ENCODE measurements at places on chromosomes 6 and 20.

DNA sequence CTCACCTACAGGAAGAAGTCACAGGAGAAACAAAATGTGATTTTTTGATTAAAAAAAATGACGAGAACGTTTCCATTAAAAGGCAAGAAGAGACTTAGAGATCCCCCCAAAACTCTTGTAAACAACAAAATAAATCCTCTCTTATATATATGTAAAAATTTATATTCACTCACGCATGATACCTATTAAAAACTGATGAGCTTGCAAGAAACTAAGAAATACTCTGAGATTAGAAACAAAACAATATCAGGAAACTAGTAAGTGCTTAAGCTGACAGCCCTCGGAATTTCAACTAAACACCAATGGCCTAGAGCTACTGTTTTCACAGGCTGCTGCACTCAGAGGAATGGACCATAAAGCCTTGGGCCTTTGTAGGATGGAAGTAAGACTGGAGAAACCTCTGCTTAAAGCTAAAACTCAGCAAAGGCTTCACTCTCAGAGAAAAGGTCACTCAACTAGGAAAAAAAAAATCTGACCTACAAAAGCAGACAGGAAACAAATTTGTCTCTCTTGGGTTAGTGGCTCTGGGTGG is 63.0 kb downstream of the MAP3K7 start:
- DNase-seq, result no peak

DNA sequence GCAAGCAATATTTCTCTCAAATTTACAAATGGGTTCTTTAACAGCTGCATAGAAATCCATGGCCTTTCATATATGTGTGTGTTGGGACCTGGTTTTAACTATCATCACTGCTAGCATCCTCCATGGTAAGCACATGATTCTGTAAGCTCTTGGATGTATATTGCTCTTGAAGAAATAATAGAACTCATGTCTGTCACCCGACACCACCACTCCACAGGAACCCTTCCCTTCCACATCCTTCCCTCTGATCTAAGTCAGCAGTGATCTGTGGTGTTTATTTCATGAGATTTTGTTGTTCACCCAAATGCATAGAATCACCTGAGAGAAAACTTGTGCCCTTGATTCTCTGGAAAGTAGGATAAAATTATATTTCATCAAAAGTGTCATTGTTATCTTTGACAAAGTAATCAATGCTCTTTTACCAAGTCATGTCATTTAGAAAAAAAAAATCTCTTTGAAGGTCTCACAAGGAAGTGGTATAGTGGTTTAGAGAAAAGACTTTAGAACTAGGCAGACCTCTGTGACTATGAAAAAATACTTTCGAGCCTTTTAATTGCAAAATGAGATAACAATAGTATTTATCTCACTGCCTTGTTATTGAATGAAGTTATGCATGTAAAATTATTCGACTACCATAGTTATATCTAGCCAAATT is 649.8 kb upstream of the SLC35B3 start:
- no peak for DNase-seq

- DNase-seq, result no peak
Observed at GRCh38 chr20:47205577-47206123, 150.8 kb downstream of the ZMYND8 start.

- DNase-seq, result no peak
Observed at GRCh38 chr20:46895906-46896242, 1.2 kb downstream of the EYA2 start.

DNA sequence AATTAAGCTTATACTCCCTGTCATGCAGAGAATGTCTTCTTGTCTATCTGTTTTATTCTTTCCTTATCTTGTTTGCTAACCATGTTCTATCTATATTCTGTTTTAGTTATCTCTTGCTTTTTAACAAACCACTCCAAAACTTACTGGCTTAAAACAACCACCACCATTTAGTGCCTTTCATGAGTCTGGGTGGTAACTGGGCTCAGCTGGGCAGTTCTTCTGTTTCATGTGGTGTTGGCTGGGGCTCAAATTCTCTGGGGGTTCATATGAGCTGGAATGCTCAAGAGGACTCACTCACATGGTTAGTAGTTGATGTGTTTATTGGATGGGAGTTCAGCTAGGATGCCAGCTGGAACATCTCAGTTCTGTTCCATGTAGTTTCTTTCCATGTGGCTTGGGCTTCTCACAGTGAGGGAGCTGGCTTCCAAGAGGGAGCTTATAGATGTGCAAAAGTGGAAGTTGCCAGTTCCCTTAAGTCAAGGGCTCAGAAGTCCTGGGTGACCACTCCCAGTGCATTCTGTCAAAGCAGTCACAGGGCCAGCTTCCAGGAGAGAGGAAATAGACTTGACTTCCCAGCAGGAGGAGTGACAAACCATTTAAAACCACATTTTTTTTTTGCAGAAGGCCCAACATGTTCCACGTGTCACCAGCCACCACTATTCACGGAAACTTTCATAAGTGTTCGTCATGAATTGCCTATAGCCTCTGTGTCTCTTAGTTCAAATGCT is 70.4 kb downstream of the PLCB4 start:
- no peak for DNase-seq

DNA sequence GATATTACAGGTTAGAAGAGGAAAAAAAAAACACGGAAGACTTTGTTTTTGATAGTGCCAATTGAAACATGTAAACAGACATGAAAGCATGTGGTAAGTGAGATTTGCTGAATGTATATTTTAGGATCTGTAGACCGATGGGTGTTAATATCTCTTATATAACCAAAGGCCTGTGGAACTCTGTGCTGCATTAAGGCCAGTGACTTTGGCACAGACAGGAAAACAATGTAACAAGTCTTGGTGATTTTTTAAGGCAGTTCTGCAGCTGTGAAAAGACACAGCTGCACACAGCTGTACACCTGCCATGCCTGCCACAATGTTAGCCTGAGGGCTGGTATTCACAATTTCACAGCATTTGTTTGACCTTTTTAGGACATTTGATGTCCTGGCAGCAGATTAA is 6.1 kb downstream of the SOBP start:
- no peak for DNase-seq

- DNase-seq, result no peak
Observed at GRCh38 chr6:73004861-73005260, 220.4 kb downstream of the KHDC1L start.

- DNase-seq, result no peak
Observed at GRCh38 chr20:59678288-59678687, 73.9 kb downstream of the PHACTR3 start.

DNA sequence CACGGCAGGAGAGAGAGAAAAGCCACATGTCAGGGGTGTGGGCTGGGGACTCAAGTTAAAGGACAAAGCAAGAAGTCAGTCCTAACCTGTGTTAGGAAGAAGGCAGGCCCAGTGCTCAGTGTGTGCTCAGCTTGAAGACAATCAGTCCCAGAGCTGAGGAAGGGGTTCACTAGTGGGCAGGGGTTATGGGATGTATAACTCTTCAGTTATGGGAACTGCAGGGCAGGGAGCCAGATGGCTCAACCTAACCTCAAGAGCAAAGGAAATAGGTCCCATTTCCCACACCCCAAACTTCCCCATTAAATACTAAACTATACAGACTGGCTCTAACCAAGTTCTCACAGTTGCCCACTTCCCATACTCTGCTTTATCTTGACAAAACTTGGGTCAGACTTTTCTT is 7.4 kb upstream of the SSTR4 start:
- DNase-seq, result no peak

DNA sequence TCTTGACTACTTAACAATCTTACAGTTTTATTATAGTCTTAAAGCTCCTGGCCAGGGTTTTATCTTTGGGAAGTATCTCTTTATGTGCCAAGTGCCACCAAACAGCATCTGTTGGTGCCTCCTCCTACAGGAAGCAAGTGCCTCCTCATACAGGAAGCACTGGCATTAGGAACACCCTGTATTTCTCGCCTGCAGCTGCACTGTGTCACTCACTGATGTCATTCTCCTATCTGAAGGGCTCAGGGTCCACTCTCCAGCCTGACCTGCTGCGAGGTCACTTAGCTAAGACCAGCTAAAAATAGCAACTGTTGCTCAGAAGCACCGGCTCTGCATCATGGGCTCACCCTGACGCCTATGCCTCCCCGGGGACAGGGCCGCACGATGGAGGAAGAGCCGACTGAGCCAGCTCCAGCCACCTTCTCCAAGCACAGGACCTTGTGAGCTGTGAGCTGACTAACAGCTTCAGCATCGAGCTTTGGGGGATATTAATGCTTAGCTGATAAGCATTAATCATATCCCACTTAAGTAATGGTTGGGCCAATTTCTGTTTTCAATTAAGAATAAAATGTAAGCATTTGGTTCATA is 66.3 kb upstream of the CD93 start:
- DNase-seq, result peak; percentile 79
